Kidney (tissue), 22 donors: ENCODE measurements at places on chromosomes 7 and 10.
A peak's percentile ranks its signal among the peaks of the same experiment; 100 is the strongest.

DNA sequence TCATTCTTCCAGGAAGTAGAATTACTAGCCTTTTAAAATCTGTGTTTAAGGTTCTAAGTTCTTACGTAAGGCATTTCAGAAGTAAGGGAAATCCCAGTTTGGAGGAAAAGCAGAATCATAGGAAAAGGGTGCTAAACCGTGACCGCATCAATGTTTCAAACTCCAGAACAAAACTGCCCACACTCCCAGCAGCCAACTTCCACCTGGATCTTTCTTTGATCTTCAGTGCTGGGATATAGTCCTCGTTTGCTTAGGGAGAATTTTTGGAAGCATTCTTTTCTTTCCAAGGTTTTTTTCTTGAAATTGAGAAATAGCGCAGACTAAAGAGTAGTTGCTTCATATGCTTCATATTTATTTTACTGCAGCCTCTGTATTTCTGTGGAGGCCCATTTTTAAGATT lies 8.9 kb downstream of the PROSER2 start:
- no peak for DNase-seq

DNA sequence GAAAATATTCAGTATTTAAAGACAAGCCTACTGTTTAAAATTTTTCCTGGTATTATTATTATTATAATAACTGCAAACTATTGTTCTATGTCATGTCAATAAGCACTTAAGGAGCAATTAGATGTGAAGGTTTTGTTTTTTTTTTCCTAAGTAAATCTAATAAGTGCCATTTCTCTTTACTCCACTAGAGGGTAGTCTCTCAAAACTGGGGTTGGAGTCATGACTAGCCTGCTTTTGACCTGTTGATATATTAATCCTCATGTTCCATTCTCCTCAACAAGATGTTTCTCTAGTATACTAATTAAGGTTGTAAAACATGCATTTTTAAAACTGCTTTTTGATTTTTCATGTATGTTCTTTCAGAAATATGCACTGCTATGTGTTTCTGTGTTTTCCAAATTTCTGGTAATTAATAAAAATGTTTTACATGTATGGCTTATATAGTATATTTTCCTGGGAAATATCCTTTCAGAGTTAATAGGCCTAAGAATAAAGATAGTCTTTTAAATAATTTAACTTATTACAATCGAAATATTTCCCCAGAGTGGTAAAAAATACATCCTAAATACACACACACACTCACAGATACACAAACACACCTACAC lies 1.0 kb upstream of the LRRN3 start:
- no peak for DNase-seq

DNA sequence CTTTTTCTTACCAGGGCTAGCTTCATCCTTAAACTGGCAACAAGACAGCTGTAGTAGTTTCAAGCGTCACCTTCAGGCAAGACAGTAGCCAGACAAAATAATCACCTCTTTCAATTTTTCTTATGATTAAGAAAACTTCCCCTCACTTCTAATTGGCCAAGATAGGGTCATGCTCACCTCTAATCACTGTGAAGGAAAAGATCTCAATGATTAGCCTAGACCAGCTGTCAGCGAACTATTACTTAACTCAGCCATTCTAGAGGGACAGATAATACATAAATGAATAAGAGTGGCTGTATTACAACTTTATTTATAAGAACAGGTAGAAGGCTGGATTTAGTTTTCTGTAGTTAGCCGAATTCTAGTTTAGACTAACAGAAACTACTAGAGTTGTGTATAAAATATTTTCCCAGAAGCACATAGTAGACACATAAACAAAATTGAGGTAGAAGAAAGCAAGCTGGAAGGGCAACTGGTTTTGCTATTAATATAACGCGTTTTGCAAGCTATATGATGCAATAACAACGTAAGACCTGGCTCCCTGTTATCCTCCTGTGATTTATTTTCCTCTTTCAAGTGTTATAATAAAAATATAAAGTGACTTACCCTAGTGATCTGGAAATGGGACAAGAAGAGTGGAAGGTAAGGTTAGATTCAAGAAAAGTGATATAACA lies 64.3 kb downstream of the ELAPOR2 start:
- no peak for DNase-seq

DNA sequence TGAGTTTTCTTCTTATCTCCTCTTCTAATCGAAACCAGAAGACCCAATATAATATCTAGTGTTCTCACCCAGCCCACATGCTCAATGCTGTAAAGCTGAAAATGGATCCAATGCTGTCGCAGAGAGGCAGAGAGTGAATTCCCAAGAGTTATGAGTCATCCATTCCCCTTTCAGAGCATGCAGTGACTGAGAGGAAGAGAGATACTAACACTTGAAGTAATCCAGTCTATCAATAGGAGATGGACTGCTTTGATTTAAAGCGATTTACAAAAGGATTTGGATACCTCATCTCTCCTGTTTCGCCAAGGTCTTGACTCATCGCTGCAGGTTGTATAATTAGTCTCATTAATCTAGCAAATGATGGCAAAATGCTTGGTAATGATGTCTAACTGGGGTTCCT lies 41.5 kb upstream of the PRKCQ start:
- no peak for DNase-seq

DNA sequence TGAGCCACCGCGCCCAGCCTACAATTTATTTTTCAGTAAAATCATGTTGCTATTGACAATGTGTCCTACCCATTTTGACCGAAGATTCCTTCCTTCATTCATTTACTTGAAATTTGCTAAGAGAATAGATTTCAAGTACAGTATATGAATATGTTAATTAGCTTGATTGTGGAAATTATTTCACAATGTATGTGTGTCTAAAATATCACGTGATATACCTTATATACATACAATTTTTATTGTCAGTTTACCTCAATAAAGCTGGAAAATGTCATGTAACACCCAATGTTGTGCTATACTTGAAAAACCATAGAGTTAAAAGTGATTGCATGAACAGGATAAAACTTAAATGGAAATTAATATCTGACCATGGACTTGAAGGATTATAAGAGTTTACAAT lies 521.7 kb upstream of the ANKRD30A start:
- no peak for DNase-seq

GRCh38 chr7:31126976-31127375 lies 74.9 kb downstream of the ADCYAP1R1 start:
- peak; percentile 31 for DNase-seq

- no peak for DNase-seq
Measured at GRCh38 chr10:14584661-14585060, 190.0 kb downstream of the FAM107B start.

- DNase-seq, result no peak
Measured at GRCh38 chr7:51428217-51428887, 111.7 kb upstream of the COBL start.

- DNase-seq, result no peak
Measured at GRCh38 chr10:116961406-116962251, 43.4 kb downstream of the SHTN1 start.

DNA sequence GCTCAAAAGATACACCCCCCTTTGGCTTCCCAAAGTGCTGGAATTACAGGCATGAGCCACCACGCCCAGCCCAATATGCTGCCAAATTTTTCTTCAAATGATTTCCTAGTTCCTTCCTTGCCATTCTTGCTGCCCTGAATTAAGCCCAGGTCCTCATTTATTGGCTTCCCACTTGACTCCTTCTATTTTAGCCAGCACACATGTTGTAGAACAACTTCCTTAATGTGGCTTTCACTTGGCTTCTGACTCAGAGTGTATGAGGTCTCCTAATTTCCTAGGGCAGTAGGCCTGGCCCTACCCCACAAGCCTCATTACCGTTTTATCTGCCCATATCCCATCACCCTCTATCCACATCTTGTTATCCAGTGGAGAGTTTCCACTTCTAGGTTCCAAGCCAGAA lies 21.8 kb upstream of the HIPK2 start:
- no peak for DNase-seq

DNA sequence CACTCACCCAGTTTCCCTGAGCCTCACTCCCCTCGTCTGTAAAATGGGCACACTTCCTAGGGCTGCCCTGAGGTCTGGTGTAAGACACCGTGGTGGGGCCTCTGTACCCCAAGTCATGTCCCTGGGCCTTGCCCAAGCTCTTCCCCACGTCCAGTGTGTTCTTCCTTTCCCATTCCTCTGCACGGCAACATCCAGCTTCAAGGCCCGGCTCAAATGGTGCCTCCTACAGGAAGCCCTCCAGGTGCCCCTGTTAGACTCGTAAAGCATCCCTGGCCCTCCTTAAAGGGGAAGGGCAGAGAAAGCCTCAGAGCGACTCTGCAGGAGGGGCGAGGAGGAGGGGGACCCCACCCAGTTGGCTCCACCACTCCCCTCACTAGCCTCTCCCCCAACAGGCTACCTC lies 8.6 kb downstream of the SLC29A4 start:
- no peak for DNase-seq

GRCh38 chr7:37408291-37409228 lies 40.1 kb downstream of the ELMO1 start:
- no peak for DNase-seq

DNA sequence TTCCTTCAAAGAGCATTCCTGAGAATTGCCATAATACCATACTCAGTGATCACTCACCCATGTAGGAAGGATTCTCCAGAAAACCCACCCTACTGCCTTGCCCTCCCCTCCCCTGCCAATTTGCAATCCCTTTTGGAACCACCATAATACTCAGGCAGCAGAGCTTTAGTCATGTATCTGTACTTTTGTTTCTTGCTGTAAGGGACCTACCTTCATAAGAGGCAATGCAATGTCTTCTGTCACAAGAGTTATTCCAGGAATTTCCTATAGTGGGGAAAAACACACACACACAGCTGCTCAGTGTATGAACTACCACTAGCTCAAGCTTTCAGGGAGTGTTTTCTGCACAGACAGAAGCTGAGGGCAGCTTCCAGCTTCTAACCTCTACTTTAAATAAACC lies 67.0 kb downstream of the GSAP start:
- no peak for DNase-seq

GRCh38 chr10:2414039-2414438 lies 653.3 kb upstream of the PFKP start:
- DNase-seq, result no peak

DNA sequence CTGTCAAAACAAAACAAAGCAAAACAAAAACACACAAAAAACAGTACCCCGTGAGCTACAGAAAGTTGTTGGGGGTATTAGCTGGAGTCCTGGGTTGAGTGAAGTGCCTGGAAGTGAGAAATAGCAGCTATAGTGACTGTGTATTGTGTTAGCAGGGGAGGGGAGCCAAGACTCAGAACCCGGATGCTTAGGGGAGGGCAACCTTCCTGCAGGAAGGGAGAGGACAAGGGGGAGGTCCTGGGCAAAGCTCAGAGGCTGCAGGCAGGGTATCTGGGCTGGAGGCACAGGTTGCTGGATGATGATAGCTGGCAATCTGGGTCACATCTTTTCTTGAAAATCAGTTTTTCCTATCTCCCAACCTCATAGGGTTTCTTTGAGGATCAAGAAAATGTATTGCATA lies 75.8 kb upstream of the PARD3 start:
- DNase-seq, result no peak

DNA sequence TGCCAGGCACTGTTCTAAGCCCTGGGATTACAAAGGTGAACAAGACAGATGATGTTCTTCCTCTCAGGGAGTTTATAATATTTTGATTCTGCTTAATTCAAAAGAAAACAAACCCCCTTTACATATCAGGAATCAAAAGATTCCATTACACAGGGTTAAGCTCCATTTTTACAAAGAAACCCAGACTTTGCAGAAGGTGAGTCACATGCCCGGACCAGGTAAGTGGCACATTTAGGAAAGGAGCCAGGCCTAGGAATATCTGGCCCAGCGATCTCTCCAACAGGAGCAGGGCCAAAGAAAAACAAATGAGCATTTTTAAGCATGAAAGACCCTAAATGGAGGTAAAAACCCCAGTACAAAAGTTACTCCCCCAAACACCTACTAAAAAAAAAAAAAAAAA lies 1.1 kb downstream of the STN1 start:
- no peak for DNase-seq
